Uterine smooth muscle cell (primary cell): ENCODE measurements at places on chromosomes 5 and 9. TPM values are rescaled to one million over a fixed set of nuclear protein-coding genes. Genes with fewer than 3 reads are reported as not detected.

LCP2 gene
- 0.25 TPM in 1 of 2 replicates, not detected in the other for total RNA-seq

LPAR1 gene
- total RNA-seq, result 103 and 147 TPM in 2 replicates

SLC25A2 gene
- 0.50 and 0.66 TPM in 2 replicates for total RNA-seq

HCN1 gene
- under 0.01 TPM in 1 of 2 replicates, not detected in the other for total RNA-seq

BSPRY gene
- not detected in 2 replicates for total RNA-seq

UGT3A1 gene
- total RNA-seq, result not detected in 2 replicates

LAMC3 gene
- 0.89 and 1.00 TPM in 2 replicates for total RNA-seq

ITGA2 gene
- total RNA-seq, result 40.7 and 122 TPM in 2 replicates

PCDHB4 gene
- total RNA-seq, result under 0.01 and 0.12 TPM in 2 replicates
